GM06990 (cell line): ENCODE measurements at places on chromosomes 12 and 14.

DNA sequence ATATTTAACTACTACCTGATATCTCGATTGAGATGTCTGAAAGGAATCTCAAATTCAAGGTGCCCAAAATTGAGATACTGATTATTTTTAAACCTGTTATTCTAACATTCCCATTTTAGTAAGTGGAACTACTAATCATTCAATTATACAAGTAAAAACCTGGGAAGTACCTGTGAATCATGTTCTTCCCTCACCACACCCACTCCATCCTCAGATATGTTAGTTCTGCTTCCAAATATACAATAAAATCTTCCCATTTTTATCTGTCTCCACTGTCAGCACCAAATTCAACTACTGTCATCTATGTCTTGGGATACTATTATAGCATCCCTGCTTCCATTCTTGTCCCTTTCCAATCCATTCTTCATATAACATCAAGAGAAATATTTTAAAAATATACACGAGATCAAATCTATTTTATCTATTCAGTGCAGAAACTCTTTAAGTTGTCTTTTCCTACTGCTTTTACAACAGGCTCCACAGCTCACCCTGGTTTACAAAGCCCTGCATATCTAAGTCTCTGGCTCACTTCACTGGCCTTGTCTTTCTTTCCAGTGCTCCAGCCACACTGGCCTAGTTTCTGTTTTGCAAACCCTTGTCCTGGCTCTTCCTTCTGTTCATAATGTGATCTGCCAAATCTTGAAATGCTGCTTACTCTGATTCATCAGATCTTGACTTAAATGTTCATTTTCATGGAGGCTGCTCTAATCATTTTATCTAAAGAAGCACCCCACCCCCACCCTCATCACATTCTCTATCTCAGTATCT lies 122.3 kb downstream of the PTPRR start:
- DNase-seq = no peak

GRCh38 chr14:37142835-37143401 lies 29.5 kb downstream of the SLC25A21 start:
- no peak for DNase-seq

- DNase-seq = no peak
Observed at GRCh38 chr12:26612203-26612602, 220.8 kb downstream of the ITPR2 start.

GRCh38 chr12:41967668-41968500 lies 176.8 kb downstream of the GXYLT1 start:
- DNase-seq = no peak

- no peak for DNase-seq
Observed at GRCh38 chr14:92549859-92550230, 36.3 kb downstream of the RIN3 start.

GRCh38 chr14:68230950-68231717 lies 411.6 kb downstream of the RAD51B start:
- no peak for DNase-seq

DNA sequence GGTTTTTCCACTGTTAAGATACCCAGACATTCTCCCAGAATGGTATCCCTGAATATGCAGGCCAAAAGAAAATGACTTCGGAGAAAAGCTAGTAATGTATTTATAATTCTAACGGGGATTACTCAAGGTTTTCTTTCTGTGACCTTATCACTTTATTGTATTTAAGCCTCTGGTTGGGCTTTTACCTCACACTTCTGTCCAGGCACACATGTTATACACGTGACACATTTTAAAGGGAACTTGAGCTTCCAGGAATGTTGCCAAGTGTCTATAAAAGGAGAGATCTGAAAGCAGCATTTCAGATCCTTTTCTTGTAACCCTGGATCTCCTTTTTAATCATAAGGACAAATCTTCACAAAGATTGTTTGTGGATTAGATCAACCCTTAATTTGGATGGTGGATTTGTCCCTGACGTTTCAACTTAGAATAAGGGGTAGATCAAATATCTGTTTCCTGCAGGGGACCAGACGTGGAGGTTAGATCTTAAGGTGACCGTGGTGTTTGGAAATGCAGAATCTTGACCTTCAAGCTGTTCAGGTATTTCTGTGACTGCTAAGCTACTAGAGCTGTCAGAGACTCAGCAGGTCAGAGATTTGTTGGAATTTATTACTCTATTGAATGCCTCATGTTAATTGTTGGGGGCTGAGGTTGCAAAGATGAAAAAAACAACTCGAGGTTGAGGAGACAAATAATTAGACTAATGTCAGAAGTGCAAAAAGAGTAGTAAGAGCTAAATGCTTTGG lies 1.5 kb downstream of the CIPC start:
- DNase-seq = no peak

- DNase-seq = no peak
Observed at GRCh38 chr14:94748667-94749347, 21.1 kb downstream of the GSC start.

GRCh38 chr14:64720131-64720576 lies 15.9 kb downstream of the PLEKHG3 start:
- no peak for DNase-seq

DNA sequence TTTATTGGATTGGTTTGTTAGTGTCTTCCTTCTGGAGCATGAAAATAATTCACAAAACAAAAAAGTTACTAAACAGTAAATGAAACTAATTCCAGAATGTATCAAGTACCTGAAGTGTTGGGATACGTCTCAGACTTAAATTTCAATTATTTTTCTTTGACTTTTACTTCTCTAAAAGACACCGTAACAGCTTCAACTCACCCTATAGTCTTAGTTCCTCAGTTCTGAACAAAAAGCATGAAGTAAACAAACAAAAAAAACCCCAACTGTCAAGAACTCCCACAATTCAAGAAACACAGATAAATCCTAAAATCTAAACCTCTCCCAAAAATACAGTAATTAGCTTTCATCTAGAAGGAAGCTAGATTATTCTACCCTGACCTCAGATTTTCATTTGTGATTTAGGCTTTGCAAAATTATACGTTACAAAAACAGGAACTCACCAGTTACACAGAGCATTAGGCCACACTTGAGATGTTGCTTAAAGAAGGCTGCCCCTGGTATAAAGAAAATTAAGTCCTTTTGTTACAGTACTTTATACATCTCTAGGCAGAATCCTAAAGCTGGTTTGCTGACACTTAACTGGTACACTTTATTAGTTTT lies 10.2 kb downstream of the HEATR5A start:
- DNase-seq = no peak

- DNase-seq = no peak
Observed at GRCh38 chr14:32366986-32367385, 37.9 kb downstream of the AKAP6 start.

DNA sequence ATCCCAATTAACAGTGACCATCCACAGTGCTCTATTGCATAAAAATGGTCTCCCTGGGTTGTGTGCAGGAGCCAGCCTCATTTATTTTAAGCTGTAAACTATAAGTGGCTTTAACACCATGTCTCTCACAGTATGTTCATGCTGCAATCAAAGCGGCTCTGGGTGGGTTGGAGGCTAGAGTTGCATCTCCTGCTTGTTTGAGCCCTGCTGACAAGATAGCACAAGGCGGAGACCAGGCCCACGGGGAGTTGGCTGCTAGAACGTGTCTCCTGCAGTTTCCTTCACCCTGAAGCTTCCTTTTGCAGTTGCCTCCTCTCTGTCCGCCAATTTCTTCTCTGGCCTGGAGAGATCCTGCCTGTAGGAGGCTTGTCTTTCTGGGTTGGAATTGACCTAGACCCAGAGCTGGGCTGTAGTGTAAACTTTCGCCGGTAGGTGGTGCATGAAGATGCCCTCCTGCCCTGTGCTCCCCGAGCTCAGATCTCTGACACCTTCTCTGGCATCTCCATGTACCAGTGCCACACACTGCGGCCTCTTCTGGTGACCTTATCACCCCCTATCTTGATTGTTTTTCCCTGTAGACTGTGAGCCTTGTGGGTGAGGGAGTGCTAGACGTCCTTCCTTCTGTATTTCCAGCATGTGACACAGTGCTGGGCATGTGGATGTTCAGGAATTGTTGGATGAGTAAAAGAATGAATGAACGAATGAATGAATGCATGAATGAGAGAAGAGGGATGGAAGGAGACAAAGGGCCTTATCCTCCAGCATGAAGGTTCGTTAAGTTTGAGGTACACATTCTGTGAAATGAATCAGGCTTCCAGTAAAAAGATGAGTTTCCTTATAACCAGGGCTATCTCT lies 10.4 kb downstream of the OTUB2 start:
- no peak for DNase-seq

- peak; percentile 0 for DNase-seq
Observed at GRCh38 chr14:42353315-42353714, 746.6 kb downstream of the LRFN5 start.

DNA sequence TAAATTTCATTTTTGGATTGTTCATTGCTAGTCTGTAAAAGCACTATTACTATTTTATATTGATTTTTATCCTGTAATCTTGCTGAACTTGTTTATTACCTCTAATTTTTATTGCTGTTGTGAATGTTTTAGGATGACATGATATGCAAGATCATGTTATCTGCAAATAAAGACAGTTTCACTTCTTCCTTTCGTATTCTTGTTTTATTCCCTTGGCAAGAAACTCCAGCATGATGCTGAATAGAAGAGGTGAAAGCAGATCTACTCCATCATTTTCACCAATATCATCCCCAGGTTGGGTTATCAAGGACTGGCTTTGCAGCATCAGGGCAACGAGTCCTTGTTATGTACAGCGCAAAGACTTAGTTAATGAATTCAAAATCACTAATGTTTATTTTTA lies 2.7 kb upstream of the CLECL1 start:
- no peak for DNase-seq

DNA sequence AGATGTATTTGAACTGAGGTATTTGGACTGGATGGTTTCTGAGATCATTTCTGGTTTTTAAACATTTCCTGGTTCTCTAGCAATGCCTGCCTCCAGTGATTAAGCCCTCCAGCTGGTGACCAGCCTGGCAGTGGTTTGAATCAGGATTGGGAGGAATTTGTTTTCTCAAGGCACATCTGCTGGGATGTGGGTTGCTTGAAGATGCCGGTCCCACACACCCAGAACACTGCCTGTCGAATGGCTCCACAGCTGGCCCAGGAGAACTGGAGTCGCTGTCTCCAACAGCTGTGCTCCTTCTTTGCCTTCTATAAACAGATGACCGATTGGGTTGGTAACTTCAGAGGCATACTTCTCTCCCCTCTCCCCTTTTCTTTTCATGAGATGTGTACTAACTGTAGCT lies 258.0 kb upstream of the DDHD1 start:
- no peak for DNase-seq

- no peak for DNase-seq
Observed at GRCh38 chr14:22549324-22549962, 39.6 kb downstream of the DAD1 start.

GRCh38 chr14:58138031-58138713 lies 13.8 kb downstream of the ARMH4 start:
- DNase-seq = no peak

- DNase-seq = peak; percentile 56
Observed at GRCh38 chr14:96486705-96487104, 15.5 kb upstream of the PAPOLA start.

- no peak for DNase-seq
Observed at GRCh38 chr14:35124127-35124526, 1.8 kb downstream of the PRORP start.

GRCh38 chr12:121534495-121535148 lies 46.2 kb downstream of the KDM2B start:
- DNase-seq = peak; percentile 57

GRCh38 chr14:97458255-97458654 lies 661.1 kb downstream of the VRK1 start:
- DNase-seq = no peak

DNA sequence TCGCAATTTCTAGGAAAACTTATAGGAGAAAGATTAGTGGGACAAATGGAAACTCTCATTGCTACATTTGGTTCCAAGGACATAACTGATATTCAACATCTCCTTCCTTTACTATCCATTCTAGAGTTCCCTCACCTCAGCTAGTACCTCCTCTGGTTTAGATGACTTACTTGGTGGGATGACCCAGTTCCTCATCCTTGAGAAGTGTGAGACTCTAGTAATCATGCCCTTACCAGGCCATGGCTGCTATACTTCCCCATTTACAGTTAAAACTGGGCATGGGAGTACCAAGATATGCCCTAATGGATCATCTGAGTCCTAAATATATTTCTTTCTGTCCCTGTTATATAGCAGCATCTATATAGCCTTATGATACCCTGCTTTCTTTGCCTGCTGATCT lies 58.1 kb downstream of the IFT81 start:
- no peak for DNase-seq

DNA sequence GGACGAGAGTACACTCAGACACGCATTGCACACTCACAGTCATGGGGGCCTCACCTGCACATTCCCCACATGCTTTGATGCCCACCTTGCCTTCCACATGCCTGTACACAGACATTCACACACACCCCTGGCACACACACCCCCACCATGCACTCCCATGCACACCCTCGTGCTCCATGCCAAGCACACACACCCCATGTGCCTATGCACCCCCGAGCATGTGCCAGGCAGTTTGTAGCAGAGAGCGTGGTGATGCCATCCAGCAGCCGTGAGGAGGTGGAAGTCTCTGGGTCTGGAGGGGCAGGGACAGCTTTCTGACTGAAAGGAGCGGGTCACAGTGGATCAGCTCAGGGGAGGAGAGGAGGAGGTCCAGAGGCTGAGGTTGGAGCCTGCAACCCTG lies 10.7 kb upstream of the NXPH4 start:
- no peak for DNase-seq

DNA sequence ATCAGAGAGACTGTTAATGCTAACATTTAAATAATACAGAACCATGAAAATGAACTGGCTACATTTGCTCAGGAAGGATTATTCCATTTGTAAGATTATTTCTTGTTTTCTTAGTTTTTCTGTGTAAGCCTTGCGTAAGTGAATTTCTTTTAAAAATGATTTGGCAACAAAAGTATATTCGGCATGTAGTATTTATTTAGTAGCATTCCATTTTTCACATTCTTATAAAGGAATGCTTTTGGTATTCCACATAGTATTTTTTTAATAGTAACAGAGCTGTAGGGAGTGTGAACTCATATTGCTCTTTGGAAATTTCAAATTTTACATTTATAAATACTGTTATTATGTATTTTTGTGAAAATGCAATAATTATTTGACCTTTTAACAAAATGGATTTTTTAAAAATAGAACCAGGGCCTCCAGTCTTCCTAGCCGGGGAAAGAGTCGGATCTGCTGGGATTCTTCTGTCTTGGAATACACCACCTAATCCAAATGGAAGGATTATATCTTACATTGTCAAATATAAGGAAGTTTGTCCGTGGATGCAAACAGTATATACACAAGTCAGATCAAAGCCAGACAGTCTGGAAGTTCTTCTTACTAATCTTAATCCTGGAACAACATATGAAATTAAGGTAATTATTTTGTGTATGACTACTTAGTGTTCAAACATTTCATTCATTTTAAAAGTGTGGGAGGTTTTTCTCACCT lies 1.2 kb downstream of the PTPRQ start:
- no peak for DNase-seq

GRCh38 chr12:6044082-6044481 lies 80.4 kb downstream of the VWF start:
- no peak for DNase-seq

DNA sequence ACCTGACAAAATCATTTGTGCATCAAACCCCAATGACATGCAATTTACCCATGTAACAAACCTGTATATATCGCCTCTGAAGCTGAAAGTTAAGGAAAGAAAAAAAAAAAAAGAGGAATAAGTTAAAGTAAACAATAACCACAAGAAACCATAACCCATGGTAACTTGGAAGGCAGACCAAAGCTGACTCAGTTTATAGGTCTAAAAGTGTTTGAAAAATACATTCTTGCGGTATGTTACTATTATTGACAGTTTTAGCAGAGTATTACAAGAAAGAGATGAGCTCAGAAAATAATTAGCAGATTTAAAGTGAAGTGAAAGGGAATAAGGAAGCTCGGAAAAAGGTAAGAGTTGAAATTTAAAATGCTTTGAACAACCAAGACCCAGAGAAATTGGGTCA lies 34.4 kb upstream of the MGAT4C start:
- DNase-seq = no peak

- DNase-seq = no peak
Observed at GRCh38 chr12:67804168-67804567, 155.6 kb downstream of the DYRK2 start.
